ENCODE measurements at places on chromosomes 6 and 20.

DNA sequence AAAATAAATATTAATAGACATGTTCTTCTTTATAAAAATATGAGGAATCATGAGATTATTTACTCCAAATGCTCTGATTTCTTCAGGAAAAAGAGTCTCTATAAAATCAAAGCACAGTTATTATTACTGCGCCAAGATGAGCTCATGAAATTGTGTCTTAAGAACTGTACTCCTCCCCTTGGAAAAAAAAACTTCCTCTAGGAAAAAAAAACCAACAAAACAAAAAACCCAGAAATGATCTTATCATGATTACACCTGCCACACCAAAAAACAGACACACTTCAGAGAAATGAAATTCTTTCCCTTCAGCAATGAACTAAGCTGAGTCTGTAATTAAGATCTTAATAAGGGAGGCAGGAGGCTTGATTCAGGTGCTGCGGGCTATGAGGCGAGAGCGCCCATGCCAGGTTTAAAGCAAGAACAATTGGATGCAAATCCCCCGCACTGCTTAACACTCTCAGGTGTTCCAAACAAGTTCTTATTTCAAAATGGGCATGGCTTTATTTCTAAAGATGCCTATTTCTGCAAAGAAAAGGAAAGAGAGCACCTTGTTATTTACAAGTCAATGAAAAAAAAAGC is 9.1 kb downstream of the NEDD9 start:
- DNase-seq: no peak

DNA sequence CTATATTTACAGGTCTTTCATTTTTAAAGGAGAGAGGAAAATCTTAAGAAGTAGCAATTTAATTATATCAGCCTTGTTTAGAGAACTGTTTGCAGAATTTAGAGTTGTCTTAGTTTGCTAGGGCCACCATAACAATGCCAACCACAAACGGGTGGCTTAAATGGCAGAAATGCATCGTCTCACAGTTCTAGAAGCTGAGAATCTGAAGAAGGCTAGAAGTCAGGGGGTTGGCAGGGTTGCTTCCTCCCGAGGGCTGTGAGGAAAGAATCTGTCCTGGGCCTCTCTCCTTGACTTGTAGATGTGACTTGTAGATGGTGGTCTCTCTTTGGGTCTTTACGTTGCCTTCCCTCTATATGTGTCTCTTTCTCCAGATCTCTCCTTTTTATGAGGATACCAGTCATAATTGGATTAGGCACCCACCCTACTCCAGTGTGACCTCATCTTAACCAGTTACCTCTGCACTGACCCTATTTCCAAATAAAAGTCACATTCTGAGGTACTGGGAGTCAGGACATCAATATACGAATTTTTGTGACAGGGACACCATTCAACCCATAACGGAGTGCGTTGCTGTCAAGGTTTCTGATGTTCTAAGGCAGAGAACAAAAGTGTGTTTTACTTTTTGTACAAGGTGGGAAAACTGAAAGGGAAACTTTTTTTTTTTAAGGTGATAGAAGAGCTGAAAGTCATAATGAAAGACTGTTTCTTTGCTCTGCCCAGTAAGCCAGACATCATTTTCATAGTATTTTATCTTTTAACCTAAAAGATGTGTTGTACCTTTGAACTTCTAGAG is 84.4 kb downstream of the SAMD3 start:
- DNase-seq: no peak

- no peak for DNase-seq
Measured at GRCh38 chr20:60254901-60255411, 296.7 kb downstream of the CDH26 start.

- no peak for DNase-seq
Measured at GRCh38 chr6:7916959-7917358, 6.4 kb upstream of the TXNDC5 start.

GRCh38 chr6:29631209-29631810 is 1.7 kb downstream of the GABBR1 start:
- no peak for DNase-seq

DNA sequence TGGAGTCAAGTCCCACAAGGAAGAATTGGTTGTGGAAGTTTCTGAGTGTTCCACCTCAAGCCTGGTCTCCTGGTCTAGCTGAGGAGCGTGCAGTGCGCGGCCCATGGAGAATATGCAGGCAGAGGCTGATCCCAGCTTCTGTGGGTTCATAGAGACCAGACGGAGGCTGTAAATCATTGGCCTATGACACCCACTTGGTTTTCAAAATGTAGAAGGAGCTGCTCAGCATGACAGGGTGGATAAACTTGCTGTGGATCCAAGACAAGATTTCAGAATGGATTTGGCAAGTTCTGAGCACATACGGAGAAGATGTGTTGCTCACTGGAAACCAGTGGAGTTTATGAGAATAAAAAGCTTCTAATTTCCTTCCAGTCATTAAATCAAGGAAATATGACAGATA is 744 bp downstream of the KIF25 start:
- no peak for DNase-seq

GRCh38 chr6:36691011-36691410 is 6.6 kb upstream of the RAB44 start:
- DNase-seq: no peak

DNA sequence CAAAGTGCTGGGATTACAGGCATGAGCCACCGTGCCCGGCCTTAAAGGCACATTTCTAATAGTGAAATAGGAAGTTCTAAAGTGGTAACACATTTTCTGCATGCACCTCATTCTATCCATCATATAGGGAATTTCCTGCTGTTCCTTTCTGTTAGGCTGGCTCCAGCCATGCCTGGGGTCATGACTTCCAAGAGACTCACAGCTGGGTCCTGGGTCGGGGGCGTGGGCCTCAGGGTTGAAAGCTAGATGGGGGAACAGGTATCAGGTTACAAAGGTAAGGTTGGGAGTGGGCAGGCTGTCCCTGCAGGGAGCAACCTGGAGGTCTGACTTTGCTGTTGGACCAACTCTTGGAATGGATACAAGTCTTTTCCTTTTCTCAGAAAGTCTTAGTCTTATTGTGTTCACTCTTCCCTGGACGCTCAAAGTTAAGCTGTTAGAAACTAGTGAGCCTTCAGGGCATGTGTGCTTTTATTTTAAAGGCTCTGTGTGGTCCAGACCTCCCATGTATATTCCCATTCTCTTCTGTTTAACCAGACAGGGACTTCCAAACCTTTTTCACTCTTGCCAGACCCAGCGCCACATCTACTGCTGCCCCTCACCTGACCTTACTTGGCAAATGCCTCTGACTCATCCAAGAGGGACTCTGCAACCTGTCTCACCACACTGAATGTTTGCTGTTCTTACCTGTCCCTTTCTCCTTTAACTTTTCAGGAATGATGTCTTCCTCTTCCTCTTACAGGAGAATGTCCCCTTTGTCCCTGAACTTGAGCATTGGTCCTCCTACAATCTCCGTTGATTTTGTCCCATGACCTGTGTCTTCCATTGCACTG is 64.4 kb downstream of the TMEM170B start:
- no peak for DNase-seq

GRCh38 chr6:44453146-44453545 is 65.6 kb downstream of the CDC5L start:
- no peak for DNase-seq

- no peak for DNase-seq
Measured at GRCh38 chr6:167866642-167867041, 39.9 kb downstream of the AFDN start.

DNA sequence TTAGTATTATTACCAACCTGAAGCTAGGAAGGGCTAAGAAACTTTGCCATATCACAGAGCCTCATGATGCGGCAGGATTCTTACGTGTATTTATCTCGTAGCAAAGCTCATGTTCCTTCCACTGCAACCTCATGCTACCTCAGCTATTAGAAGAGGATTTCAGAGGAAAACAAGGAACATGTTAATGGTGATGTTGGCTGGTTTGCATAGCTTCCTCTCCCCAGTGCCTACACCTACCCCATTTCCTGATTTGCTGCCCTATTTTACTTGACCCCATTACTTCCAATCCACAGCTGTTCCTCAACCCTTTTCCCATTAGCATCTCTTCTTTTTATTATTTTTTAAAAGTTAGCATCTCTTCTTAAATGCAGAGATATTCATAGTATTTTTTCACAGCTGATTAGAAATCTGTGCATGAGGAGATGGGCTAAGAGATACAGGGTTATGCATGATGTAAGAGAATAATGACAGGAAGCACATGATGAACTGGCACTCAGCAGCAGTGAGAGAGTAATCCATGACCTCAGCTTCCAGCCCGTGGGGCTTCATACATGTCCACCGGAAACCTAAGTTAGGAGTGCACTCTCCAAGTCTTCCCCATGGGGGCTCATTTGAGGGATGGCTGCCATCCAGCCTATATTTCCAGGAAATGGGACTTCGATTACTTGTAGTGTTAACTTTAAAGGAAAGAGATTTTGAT is 106.1 kb upstream of the ASF1A start:
- DNase-seq: no peak

GRCh38 chr6:26216886-26217713 is 129.9 kb downstream of the HFE start:
- DNase-seq: peak; percentile 62

GRCh38 chr20:59403261-59403961 is 103.0 kb downstream of the EDN3 start:
- DNase-seq: peak; percentile 52

GRCh38 chr6:27139756-27140579 is 107.5 kb upstream of the PRSS16 start:
- DNase-seq: no peak

DNA sequence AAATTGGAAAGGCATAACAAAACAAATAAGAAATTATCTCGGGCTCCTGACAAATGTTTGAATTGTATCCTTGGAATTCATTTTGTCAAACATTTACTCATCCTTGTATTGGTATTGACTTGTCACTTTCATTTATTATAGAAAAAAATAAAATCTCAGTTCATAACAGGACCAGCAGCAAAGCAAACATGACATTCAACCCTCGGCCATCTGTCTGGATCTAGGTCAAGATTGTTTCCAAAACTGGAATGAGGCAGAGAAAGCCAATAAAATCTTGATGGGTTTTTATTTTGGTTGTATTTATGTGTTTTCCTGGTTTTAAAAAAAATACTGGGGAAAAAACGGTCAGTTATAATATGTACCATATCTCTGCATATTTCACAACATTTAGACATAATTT is 42.9 kb upstream of the FABP7 start:
- no peak for DNase-seq

GRCh38 chr6:21800948-21801438 is 207.4 kb downstream of the SOX4 start:
- no peak for DNase-seq

DNA sequence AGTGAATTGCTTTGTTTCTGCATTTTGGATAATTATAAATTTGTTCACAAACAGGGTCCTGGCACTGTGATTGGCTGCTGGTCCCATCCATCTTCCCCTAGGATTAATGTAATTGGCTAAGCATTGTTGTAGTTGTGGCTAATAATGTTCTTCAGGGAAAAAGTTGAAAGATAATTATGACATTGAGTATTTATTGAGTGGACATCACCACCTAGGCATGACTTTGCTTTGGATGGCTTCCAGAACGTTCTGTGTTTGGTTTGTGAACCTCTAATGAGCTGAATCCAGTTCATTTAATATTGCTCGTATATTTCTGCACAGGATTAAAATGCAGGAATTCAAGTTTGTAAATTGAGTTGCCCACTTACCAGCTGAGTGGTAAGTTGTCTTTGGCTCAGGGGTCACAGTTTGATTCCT is 55.1 kb downstream of the ARID1B start:
- DNase-seq: no peak

- no peak for DNase-seq
Measured at GRCh38 chr20:14282140-14282539, 55.3 kb downstream of the FLRT3 start.

DNA sequence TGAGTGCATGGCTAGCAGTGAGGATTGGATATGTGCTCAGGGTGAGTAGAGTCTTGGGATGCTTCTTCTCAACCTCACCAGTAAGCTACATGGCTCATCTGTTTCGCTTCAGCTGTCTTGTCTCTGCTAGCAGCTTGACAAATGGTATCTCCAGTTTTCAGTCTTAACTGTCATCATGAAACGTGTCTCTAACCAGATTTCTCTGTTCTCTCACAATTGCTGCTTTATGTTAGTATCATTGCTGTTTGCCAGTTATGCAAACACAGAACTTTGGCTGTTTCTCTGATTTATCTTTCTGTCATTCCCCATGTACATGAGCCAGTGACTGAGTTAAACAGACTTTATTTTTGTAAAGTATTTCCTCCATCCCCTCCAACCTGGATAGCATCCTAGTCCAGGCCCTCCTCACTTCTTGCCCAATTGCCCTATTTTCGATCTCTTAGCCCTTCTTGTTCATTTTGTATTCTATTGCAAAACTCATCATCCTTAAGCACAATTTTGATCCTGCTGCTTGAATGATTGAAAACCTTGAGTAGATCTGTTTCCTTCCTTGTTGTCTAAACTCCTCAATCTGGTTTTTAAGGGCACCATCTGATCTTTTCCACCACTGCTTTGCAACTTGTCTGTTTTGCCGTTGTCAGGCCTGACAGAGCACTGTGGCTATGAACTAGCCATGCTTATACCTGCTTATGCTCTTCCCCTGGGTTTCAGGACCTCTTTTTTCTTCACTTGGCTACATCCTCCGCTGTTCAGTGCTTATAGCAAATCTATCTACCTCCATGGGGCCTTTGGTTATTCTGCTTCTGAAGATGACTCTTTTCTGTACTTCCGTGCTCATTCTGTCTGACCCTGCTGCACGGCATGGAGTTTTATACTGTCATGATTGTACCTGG is 37.7 kb upstream of the ADIG start:
- DNase-seq: no peak

DNA sequence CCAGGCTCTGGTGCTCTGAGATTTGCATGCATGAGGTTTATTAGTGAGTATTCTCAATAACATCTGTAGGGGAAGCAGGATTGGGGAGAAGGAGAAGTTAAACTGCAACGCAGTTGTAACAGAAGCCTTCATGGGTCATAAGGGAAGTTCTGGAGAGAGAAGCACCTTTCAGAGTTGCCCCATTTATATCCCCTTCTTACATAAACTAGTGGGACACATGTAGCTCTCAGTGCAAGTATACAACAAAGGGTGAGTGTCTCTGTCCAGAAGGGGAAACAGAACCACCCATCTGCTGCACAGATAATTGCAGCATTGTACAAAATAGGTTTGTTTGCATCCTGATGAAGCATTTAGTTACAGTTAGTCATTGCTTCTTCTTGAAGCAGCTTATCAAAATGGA is 4.3 kb upstream of the ADGB start:
- no peak for DNase-seq

GRCh38 chr6:42105156-42105648 is 37.2 kb downstream of the C6orf132 start:
- no peak for DNase-seq

GRCh38 chr20:57163041-57163440 is 103.4 kb downstream of the BMP7 start:
- DNase-seq: no peak

DNA sequence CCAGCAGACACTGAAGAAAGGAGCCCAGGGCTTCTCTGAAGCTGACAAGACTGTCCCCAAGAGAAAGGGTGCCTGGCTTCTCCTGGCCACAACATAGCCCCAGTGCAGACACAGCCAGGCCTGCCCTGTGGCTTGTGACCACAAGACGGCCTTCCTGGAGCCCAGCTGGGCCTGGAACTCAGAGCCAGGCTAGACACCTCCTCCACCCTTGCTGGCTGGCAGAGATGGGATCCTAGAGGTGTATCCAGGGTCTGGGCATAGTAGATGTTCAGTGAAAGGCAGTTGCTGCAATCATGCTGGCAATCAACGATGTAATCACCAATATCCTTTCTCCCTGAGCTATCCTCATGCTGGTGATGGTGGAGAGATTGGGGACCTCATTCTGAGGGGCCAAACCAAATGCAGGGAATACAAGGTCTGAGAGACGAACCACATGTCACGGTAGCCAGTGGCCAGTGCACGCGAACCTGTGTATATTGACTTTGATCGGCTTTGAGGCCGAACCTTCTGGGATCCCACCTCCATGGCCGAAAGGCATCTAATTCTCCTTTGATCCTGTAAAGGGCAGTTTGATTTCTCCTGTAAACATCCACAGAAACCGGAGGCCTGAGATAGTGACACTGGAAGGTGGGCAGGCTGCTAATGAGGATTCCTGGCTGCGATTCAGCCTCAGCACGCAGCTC is 115.2 kb downstream of the PSMB1 start:
- DNase-seq: no peak

Measured in stimulated activated CD8-positive, alpha-beta memory T cell treated with anti-CD3 and anti-CD28 coated beads, Interleukin-4, amount 100 ng/mL, for 1 hour (primary cell).